ENCODE measurements at places on chromosomes 1 and 21.

GRCh38 chr1:245858022-245858721 is 648.9 kb downstream of the SMYD3 start:
- no peak for DNase-seq

GRCh38 chr1:56646611-56647010 is 1.5 kb downstream of the PRKAA2 start:
- DNase-seq: no peak

GRCh38 chr1:4710592-4711415 is 56.4 kb downstream of the AJAP1 start:
- DNase-seq: no peak

GRCh38 chr1:230174471-230175162 is 107.6 kb downstream of the GALNT2 start:
- no peak for DNase-seq

DNA sequence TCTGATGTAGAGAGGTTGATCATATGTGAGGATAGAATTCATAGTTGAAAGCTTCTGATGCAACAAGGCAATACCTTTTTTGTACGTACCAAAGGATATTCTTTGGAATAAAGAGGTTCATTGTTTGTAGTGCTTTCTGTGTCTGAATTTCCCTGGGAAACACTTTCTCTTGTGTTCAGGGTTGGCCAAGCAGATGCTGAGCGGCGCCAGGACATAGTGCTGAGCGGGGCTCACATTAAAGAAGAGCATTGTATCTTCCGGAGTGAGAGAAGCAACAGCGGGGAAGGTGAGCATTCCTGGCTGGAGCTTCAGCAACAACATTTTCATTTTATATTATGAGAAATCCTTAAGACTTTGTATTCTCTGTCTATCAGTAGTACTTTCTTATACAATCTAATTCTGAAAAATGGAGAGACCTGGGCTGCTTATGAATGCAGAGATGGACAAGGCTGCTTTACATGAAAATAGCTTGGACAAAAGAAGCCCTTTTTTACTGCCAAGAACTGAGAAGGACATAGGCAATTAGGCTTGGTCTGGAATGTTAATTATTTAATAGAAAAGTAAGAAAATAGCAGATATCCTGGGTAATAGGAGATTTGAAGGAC is 85.2 kb downstream of the KIF1B start:
- no peak for DNase-seq

All from activated CD4-positive, CD25-positive, alpha-beta regulatory T cell treated with anti-CD3 and anti-CD28 coated beads, Interleukin-2, amount 50 U/mL, for 72 hours (primary cell).